ENCODE measurements at places on chromosomes 5 and 9. TPM values are rescaled to one million over a fixed set of nuclear protein-coding genes. Genes with fewer than 3 reads are reported as not detected.

GRCh38 chr5:158387499-158387898 is 528.6 kb upstream of the CLINT1 start:
- peaks cover 11% of the 10 kb centered on the region for H3K4me1 ChIP-seq
- H3K36me3 ChIP-seq, result no peaks in the 10 kb centered on the region
- H3K27me3 ChIP-seq, result no peaks in the 10 kb centered on the region
- H3K27ac ChIP-seq, result no peak overlapping the region
- no peak overlapping the region for H3K4me3 ChIP-seq

Gene FGF10
- total RNA-seq, result 41.3 TPM

GRCh38 chr9:33320230-33320567 is 29.9 kb downstream of the NFX1 start:
- H3K4me1 ChIP-seq, result peaks cover 9% of the 10 kb centered on the region
- no peaks in the 10 kb centered on the region for H3K27me3 ChIP-seq
- no peak overlapping the region for H3K4me3 ChIP-seq
- peaks cover 44% of the 10 kb centered on the region for H3K36me3 ChIP-seq
- no peak for DNase-seq

DNA sequence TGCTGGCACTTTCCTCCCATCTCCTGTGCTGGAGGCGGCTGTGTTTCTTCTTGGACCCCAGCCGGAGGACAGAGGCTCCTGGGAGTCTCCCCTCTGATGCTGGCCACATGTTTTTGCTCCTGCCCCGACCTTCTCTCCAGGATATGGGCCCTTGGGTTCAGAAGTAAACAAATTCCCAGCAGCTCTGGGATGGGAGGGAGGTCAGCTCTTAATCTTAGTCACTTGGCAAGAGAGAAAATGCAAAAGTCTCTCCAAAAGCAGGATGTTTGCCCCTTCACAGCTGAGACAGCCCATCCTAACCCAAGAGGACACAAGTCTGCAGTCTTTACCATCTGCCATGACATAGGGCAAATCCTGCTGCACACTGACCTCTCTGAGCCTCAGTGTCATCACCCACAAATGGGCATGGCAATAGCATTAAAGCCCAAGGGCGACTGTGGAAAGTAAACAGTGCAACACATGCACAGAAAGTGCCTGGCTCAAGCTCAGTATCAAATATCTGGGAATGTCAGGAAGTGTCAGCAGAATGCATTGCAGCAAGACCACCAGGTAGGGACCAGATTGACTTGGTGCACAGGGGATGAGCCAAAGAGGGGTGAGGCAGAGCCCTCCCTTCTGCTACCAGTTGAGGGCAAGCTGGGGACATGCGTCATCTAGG is 117.0 kb upstream of the CXCL14 start:
- H3K4me3 ChIP-seq, result no peak overlapping the region
- peaks cover 44% of the 10 kb centered on the region for H3K4me1 ChIP-seq
- DNase-seq, result no peak

- no peaks in the 10 kb centered on the region for H3K27me3 ChIP-seq
- no peak for DNase-seq
- H3K27ac ChIP-seq, result no peak overlapping the region
- no peaks in the 10 kb centered on the region for H3K4me1 ChIP-seq
- H3K36me3 ChIP-seq, result no peaks in the 10 kb centered on the region
- no peak overlapping the region for H3K4me3 ChIP-seq
Measured at GRCh38 chr5:28850320-28850921, 1812.0 kb upstream of the CDH9 start.

GRCh38 chr5:176528761-176529115 is 8.5 kb downstream of the RNF44 start:
- no peak overlapping the region for H3K27ac ChIP-seq
- H3K27me3 ChIP-seq, result no peaks in the 10 kb centered on the region
- H3K4me1 ChIP-seq, result peaks cover 41% of the 10 kb centered on the region

DNA sequence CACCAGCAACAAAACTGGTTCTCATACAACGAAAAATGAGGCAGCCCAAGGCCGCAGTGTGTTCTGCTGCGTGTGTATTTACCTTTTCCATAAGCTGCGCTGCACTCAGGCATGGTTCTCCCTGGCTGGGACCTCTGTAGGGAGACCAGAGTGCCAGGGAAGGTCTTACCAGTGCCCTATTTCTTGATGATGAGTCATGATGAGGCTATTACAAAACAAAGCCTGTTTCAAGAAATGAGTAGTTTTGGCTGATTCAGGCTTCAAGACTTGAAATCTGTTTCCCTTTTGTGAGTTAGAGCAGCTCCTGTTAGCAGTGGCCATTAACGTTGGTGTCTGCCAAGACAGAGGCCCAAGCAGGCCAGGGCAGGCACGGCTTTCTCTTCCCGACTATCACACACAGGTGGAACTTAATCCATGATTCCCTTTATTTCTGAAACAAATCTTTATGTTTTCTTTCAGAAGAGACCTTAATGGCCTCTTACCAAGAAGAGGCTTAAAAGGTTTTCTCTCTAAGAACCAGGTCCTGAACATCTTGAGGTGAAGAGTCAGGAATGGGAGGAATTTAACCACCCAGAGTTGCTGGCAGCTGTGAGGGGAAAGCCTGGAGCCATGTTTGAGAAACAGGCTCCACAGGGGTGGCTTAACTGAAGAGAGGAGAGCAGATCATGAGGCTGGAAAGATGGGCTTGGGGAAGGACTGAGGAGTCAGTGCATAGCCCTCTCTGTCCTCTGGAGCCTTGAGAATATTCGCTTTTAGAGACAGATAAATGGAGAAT is 41.4 kb upstream of the TIFAB start:
- peak overlapping the region; percentile 17 for H3K27ac ChIP-seq
- H3K27me3 ChIP-seq, result no peaks in the 10 kb centered on the region
- H3K4me1 ChIP-seq, result peaks cover 42% of the 10 kb centered on the region
- no peaks in the 10 kb centered on the region for H3K36me3 ChIP-seq
- DNase-seq, result peak; percentile 93
- H3K4me3 ChIP-seq, result no peak overlapping the region

- DNase-seq, result no peak
- H3K27me3 ChIP-seq, result no peaks in the 10 kb centered on the region
- no peaks in the 10 kb centered on the region for H3K36me3 ChIP-seq
- H3K27ac ChIP-seq, result no peak overlapping the region
- peaks cover 8% of the 10 kb centered on the region for H3K4me1 ChIP-seq
- H3K4me3 ChIP-seq, result no peak overlapping the region
Measured at GRCh38 chr5:17802256-17802655, 168.0 kb downstream of the TAF11L14 start.

GRCh38 chr9:93954434-93955061 is 607 bp downstream of the BARX1 start:
- no peak for DNase-seq
- no peaks in the 10 kb centered on the region for H3K36me3 ChIP-seq
- peaks cover 61% of the 10 kb centered on the region for H3K4me1 ChIP-seq
- peaks cover 40% of the 10 kb centered on the region for H3K27me3 ChIP-seq
- peak overlapping the region; percentile 25 for H3K4me3 ChIP-seq
- H3K27ac ChIP-seq, result no peak overlapping the region

Gene SPATA31D4
- total RNA-seq, result not detected

GRCh38 chr5:88238732-88239131 is 29.9 kb downstream of the TMEM161B start:
- no peak for DNase-seq
- H3K4me1 ChIP-seq, result no peaks in the 10 kb centered on the region
- H3K36me3 ChIP-seq, result no peaks in the 10 kb centered on the region

DNA sequence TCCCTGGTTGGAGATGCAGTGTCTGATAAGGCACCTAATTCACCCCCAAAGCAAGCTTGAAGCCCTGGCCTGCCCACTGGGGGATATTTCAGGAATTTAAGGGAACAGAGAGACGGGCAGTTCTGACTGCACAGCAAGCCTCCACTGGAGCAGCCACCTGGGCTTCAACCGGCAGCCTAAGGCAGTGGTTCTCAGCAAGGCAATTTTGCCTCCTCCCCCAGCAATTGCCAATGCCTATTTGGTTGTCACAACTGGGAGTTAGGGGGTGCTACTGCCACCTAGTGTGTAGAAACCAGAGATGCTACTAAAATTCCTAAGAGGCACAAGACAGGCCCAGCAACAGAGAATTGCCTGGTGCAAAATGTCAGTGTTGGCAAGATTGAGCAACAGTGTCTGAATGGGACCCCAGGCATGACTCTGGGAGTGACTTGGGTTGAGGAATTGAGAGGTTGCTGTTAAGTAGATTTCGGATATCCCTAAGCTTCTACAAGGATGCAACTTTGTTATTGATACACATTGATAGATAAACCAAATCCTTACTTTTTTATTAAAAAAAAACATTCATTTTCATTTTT is 58.7 kb upstream of the CTSL start:
- H3K36me3 ChIP-seq, result no peaks in the 10 kb centered on the region
- DNase-seq, result peak; percentile 69
- H3K4me1 ChIP-seq, result no peaks in the 10 kb centered on the region
- H3K27ac ChIP-seq, result no peak overlapping the region
- no peaks in the 10 kb centered on the region for H3K27me3 ChIP-seq

DNA sequence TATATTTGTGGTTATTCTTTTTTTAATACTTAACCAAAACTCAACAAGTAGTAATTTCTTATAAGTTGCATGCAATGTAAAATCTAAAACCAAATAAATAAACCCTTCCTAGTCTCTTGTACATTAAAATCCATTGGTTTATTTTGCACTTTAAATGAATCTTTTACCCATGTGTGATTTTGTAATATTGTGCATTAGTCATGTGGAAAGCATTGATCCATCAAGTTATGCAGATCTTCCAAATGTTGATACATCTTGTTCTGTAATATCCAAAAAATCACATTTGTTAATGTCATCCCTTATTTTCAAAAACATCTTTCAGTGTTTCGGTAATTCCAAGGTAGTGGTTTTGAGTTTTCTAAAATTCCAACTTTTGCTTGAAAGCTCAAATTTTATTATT is 63.3 kb downstream of the CWC27 start:
- H3K4me1 ChIP-seq, result no peaks in the 10 kb centered on the region
- H3K27me3 ChIP-seq, result no peaks in the 10 kb centered on the region

Gene UGT3A1
- not detected for total RNA-seq

Gene GLT6D1
- not detected for total RNA-seq

DNA sequence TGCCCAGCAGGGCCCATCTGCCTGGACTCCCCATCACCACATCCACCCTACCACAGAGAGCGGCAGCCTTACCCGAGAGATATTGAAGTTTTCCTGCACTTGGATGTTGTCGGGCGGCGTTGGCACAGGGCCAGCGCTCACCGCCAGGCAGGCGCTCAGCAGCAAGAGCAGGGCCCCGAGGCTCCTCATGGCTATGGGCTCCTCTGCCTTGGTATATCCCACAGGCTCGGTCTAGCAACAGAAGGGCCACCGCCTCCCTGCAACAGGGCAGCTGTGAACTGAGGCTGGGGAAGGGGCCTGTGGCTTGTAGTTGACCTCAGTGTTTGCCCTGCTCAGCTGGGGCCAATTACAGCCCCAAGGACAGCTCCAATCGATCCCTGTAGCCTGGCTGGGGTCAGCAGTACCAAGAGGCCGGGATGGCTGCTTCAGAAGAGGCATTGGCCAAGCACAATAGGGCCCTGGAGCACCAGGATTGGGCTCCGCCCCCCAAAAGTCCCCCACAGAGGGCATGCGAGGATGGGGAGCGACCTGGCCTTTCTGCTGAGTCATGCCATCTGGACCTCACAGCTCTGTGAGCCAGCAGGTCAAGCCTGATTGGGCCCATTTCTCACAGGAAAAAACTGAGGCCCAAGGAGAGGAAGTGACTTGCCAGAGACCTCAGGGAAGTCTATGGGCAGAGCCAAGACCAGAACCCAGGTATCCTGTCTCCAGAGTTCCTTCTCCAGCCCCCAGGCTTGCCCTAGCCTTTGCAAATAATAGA is at the start of gene AMBP:
AMBP (minus strand) TSS at position 280 of the 760 bp plus-strand sequence; CDS start at position 189, 91 bp downstream.
- no peaks in the 10 kb centered on the region for H3K36me3 ChIP-seq
- no peak for DNase-seq
- H3K27ac ChIP-seq, result no peak within 1 kb of the TSS
- no peaks in the 10 kb centered on the region for H3K27me3 ChIP-seq
- no peak within 1 kb of the TSS for H3K4me3 ChIP-seq
- peaks cover 11% of the 10 kb centered on the region for H3K4me1 ChIP-seq

Gene DOCK8
- 18.4 TPM for total RNA-seq

Gene GFI1B
- not detected for total RNA-seq

GRCh38 chr5:142295084-142295758 is 29.6 kb downstream of the SPRY4 start:
- H3K4me3 ChIP-seq, result no peak overlapping the region
- no peaks in the 10 kb centered on the region for H3K27me3 ChIP-seq
- H3K4me1 ChIP-seq, result no peaks in the 10 kb centered on the region
- no peak for DNase-seq
- no peaks in the 10 kb centered on the region for H3K36me3 ChIP-seq
- no peak overlapping the region for H3K27ac ChIP-seq

GRCh38 chr5:87231037-87231808 is 36.5 kb upstream of the RASA1 start:
- no peaks in the 10 kb centered on the region for H3K4me1 ChIP-seq
- H3K36me3 ChIP-seq, result no peaks in the 10 kb centered on the region
- no peak overlapping the region for H3K27ac ChIP-seq
- H3K27me3 ChIP-seq, result no peaks in the 10 kb centered on the region
- no peak for DNase-seq

GRCh38 chr5:88675708-88676636 is 207.0 kb downstream of the MEF2C start:
- no peak for DNase-seq
- peak overlapping the region; percentile 65 for H3K27ac ChIP-seq
- peak overlapping the region; percentile 38 for H3K4me3 ChIP-seq
- H3K4me1 ChIP-seq, result peaks cover 29% of the 10 kb centered on the region
- H3K27me3 ChIP-seq, result peaks cover 16% of the 10 kb centered on the region
- H3K36me3 ChIP-seq, result no peaks in the 10 kb centered on the region

DNA sequence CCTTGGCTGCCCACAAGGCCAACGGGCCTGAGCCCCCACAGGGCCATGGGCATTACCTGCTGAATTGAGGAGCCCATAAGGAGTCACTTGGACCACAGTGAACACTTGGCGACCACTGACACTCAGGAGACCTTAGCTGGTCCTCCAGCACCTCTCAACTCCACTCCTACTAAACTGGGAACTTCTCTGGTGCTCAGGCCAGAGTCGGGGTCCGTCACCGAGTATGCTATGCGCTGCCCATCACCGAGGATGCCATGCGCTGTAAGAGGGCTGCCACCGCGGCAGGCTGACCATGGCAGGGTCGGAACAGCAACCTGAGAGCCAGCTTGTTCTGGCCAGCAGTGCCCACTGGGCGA is 600 bp upstream of the SQSTM1 start:
- no peaks in the 10 kb centered on the region for H3K27me3 ChIP-seq
- no peaks in the 10 kb centered on the region for H3K36me3 ChIP-seq
- H3K4me3 ChIP-seq, result peak overlapping the region; percentile 85
- peaks cover 73% of the 10 kb centered on the region for H3K4me1 ChIP-seq

Gene PCDHA3
- 0.74 TPM for total RNA-seq

Gene KIF4B
- total RNA-seq, result not detected

Gene NXNL2
- total RNA-seq, result 2.5 TPM

DNA sequence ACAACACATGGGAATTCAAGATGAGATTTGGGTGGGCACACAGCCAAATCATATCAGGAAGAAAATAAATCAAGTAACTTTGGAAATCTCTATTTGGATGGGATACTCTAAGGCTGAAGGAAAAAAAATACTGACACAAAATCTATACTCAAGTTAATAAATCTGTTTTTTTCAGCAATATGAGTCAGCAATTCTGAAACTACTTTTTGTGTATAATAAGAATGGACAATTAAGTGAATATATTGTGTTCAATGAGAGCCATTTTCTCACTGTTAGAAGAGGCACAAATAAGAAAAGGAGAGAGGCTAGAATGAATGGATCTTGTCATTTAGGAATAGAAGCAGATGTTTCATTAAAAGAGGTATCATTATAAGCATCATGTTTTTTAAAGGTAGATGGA is 651.0 kb downstream of the TAF11L14 start:
- no peak for DNase-seq
- H3K36me3 ChIP-seq, result no peaks in the 10 kb centered on the region
- H3K4me3 ChIP-seq, result no peak overlapping the region

- peaks cover 1% of the 10 kb centered on the region for H3K4me1 ChIP-seq
- no peaks in the 10 kb centered on the region for H3K36me3 ChIP-seq
- no peak overlapping the region for H3K4me3 ChIP-seq
- no peaks in the 10 kb centered on the region for H3K27me3 ChIP-seq
Measured at GRCh38 chr5:154546719-154547118, 68.7 kb upstream of the HAND1 start.

Gene PCSK1
- total RNA-seq, result 1.7 TPM

Gene SLC31A1
- 9.3 TPM for total RNA-seq

Data from vagina (tissue), 2 donors.